ENCODE measurements at places on chromosomes 1 and 21.

DNA sequence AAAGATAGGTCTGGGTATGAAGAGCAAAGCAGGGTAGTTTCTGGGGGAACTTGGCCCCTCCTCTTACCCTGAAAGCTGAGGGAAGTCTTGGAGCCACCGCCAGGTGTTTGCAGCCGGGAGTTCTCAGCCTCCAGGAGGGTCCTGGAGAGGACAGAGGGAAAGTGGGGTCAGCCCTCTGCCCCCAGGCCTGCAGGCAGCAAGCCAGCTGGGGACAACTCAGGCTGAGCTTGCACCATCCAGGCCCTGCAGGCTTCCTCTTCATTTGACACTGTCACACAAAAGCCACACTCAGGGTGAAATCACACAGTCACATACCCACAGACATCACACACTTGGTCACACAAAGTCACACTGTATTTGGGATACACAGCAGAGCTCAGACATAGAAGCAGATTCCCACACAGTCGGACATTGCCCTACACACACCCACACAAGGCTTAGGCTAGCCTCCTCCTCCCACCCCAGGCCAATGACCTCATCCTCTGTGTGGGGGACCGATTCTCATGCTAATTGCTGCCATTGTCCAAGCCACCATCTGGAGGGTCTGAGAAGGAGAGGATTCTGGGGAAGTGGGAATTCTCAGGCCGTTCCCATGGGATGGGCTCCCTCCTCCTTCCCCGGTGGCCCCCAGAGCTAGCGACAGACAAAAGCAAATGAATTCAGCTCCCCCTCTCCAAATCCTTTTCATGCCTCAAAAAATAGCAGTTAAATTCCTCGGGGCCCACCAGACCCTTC is 3.7 kb downstream of the NES start:
- no peak for DNase-seq

DNA sequence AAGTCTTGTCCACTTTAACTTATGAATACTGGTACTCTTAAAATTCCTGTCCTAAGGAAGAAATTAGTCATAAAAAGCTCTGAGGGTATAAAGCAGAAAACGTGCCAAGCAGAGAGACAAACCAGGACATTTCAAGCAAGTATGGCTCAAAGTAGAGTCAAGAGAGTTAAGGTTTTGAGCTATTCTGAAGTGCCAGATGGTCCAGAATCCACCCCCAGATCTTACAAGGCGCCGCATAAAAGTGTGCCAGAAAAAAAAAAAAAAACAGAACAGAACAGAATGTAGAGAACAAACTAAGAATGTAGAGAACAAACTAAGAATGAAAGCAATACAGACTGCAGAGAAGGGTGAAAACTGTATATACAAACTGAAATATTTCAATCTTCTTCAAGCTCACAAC is 12.5 kb downstream of the EPS15 start:
- DNase-seq = no peak

- peak; percentile 31 for DNase-seq
These were observed at the start of gene NADK for GRCh38 chr1:1777950-1778662. NADK (minus strand) TSS chr1:1778470; CDS start chr1:1765406, 13,064 bp downstream.

GRCh38 chr1:5597991-5598823 is 394.0 kb downstream of the NPHP4 start:
- DNase-seq = no peak

DNA sequence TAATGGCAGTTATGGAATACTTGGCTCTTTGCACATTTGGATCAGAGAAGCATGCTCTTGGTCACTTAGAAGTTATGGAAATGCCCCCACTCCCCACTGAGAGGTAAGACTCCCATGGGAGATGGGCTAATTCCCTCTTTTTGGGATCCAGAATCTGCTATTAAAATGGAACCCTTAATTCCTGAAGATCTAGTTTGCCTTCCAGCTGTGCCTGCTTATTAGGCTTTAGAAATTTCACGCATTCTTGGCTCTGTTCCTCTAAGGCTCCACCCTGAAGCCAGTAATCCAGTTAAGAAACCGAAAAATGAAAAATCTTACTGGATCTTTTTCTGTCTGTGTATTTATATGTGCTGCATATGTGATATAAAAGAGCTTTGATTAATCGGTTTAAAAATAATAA is 76.7 kb downstream of the USH2A start:
- DNase-seq = no peak

DNA sequence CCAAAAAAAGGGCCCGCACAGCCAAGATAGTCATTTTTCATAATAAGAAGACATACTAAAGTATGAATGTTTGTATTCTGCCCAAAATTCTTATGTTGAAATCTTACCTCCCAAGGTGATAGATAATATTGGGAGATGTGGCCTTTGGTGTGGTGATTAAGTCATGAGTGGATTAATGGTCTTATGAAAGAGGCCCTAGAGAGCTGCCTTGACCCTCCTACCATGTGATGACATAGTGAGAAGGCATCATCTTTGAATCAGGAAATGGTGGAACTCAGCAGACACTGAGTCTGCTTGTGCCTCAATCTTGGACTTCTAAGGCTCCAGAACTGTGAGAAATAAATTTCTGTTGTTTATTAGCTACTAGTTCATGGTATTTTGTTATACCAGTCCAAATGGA is 11.8 kb upstream of the RNPC3 start:
- DNase-seq = no peak

GRCh38 chr1:181104790-181105133 is 16.3 kb downstream of the IER5 start:
- peak; percentile 61 for DNase-seq

GRCh38 chr1:27507960-27508665 is 18.1 kb upstream of the WASF2 start:
- DNase-seq = no peak

- DNase-seq = no peak
These were observed 24.1 kb downstream of the TNNT2 start for GRCh38 chr1:201353186-201353940.

DNA sequence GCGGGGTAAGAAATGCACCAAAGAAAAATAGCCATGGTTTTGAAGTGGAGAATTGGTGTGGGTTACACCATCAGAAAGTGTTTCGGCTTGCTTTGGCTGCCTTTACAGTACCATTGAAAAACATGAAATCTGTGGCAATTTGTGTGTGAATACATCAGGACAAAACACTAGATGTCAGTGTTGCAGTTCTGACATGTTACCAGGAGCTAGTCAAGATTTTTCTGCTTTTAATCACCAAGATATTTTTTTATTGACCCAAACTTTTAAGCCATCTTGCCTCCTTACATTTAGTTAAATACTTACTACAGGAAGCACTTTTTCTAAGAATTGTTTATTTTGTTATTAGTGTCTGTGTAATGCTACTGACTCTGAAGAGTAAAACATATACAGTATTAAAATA is 14.3 kb downstream of the RRP15 start:
- no peak for DNase-seq

- no peak for DNase-seq
These were observed 2.0 kb downstream of the HNRNPR start for GRCh38 chr1:23341931-23342692.

DNA sequence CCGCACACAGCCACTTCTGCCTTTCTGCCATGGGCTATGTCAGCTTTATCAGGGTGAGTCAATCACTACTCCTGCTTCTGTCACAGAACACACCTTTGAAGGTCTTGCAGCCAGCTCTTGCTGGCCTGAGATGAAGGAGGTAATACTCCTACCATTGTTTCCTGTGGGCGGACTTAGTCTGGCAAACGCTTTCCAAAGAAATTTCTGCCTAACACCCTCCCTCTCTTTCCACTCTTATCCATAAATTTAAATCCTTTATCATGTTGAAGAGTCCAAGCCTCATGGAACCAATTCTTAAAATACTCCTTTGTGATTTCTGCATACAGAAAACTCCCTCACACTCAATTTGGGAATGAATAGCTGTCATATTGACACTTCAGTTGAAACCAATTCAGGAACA is 633.1 kb upstream of the CHRM3 start:
- no peak for DNase-seq

DNA sequence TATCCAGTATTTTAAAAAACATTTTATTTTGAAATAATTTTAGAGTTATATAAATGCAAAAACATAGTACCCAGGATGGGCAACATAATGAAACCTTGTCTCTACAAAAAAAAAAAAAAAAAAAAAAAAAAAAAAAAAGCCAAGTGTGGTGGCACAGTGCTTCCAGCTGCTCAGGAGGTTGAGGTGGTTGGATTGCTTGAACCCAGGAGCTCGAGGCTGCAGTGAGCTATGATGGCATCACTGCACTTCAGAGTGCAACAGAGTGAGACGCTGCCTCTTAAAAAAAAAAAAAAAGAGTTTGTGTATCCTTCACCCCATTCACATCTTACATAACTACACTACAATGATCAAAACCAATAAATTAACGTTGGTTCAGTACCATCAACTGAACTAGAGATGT is 115.6 kb upstream of the KIF26B start:
- no peak for DNase-seq

DNA sequence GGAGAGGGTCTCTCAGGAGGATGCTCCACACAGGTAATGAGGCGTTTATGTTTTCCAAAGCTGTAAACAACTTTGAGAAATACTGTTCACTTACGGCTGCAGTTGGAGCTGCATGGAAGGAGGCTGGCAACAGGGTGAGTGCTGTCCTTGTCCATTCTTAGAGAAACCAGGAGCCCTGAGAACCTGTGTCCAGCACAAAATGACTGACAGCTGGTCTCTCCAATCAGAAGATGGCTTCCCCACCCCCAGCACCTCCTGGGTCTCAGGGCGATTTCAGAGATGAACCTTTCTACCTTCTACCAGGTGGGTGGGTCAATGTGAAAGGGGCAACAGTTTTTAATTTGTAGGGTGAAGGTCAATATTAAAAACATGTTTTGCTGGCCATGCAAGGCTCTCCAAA is 353.6 kb downstream of the NPHP4 start:
- DNase-seq = no peak

- no peak for DNase-seq
These were observed 4.3 kb downstream of the HES3 start for GRCh38 chr1:6248161-6248776.

DNA sequence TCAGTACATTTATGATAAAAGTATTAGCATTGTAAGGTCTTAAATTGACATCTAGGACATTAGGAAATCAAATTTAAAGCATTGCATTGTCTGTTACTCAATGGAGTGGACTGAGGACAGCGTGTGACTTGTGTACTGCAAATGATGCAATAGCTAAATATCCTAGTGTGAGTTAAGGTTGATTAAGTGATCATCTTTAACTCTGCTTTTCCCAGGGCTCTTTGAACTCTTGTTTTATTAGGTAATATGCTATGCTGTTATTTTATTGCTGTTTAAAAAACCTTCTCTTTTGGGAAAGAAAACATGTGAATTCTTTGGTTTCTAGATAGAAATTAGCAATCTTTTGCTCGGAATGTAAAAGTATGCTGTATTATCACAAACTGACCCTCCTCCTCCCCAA is 38.6 kb downstream of the NFIA start:
- DNase-seq = no peak

- DNase-seq = no peak
These were observed 84.4 kb downstream of the AKT3 start for GRCh38 chr1:243765676-243766075.

DNA sequence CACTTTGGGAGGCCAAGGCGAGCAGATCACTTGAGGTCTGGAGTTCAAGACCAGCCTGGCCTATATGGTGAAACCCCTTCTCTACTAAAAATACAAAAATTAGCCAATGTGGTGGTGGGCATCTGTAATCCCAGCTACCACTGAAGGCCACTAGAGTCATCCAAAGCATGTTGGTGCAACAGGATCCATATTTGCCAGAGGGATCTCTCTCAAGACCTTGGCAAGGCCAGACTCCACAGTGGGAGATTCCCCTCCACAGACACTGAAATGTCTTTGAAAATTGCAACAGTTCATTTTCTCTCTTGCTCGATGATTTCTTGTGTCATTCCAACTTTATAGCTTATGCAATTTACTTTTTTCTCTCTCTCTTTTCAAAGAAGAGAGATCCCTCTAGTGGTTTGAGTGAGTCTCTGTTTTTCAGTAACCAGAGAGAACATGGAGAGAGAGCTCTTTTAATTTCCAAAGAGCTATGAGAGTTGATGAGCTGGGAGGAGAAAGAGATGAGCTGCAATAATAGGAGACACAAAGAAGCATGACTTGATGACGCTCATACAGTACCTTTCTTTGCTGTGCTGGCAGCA is 176.8 kb upstream of the USP25 start:
- no peak for DNase-seq

- no peak for DNase-seq
These were observed 710 bp upstream of the PALMD start for GRCh38 chr1:99645203-99645602.

GRCh38 chr21:26388731-26389231 is 184.3 kb downstream of the CYYR1 start:
- DNase-seq = no peak

DNA sequence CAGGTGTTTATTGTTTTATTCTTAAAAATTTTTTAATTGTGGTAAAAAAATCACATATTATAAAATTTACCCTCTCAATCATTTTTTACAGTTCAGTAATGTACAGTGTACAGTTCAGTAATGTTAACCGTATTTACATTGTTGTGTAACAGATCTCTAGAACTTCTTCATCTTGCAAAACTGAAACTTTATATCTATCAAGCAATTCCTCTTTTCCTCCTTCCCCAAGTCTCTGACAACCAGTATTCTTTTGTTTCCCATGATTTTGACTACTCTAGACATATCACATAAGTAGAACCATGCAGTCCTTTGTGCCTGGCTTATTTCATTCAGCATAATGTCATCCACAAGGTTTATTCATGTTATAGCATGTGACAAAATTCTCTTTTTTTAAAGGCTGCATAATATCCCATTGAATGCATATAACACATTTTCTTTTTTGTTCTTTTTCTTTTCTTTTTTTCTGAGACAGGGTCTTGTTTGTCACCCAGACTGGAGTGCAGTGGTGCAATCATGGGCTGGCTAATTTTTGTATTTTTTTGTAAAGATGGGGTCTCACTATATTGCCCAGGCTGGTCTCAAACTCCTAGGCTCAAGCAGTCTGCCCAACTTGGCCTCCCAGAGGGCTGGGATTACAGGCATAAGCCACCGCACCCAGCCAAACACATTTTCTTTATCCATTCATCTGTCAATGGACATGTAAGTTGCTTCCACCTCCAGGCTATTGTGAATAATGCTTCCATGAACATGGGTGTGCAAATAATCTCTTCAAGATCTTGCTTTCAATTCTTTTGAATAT is 17.2 kb upstream of the RCSD1 start:
- DNase-seq = no peak

GRCh38 chr1:228150461-228151179 is 890 bp downstream of the GJC2 start:
- no peak for DNase-seq

GRCh38 chr1:65525266-65526048 is 105.0 kb downstream of the LEPR start:
- DNase-seq = no peak

DNA sequence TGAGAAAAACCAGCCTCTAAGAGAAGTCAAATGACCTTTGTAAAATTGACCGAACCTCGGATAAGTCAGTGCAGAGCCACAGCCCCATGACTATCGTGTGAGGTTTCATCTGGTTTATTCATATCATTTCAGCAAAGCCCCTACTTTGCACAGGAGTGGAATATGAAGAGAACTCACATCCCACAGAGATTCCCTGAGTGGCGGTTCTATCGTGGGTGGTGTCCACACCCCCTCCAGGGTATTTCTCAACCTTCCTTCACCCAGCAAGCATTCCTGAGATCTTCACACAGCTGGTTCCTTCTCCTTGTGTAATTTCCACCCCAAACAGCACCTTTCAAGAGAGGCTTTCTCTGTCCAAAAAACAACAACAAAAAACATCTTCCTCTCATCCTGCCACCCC is 47.5 kb downstream of the EVA1C start:
- DNase-seq = no peak
